ENCODE measurements at places on chromosomes 1 and 21.

DNA sequence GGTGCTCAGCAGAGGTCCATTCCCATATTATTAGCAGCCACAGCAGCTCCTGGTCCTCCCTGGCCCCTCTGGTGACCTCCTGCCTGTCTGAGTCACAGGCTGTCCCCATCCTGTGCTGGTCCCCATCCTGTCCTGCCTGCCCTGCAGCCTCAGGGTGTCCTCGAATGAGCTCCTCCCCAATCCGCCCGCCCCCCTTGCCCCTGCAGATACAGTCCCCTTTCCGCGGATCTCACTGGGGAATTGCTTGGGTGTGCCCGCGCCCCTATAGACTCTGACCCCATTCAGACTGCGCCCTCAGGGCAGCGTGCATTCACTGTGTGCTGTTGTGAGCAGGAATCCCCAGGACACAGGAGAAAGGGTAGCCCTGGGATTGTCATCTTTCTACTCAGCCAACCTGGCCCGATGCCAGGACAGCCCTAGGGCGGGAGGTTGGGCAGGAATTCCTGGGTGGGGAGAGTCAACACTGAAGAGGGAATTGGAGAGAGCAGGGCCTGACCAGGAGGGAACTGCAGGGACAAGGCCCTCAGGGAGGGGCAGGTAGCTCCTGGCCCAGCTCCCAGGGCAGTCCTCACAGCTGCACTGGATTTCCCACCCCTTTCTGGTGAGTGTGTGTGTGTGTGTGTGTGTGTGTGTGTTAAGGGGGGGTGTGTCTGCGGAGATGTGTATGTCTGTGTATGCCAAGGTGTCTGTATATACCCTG is 1.1 kb upstream of the GUCA2A start:
- DNase-seq: no peak

DNA sequence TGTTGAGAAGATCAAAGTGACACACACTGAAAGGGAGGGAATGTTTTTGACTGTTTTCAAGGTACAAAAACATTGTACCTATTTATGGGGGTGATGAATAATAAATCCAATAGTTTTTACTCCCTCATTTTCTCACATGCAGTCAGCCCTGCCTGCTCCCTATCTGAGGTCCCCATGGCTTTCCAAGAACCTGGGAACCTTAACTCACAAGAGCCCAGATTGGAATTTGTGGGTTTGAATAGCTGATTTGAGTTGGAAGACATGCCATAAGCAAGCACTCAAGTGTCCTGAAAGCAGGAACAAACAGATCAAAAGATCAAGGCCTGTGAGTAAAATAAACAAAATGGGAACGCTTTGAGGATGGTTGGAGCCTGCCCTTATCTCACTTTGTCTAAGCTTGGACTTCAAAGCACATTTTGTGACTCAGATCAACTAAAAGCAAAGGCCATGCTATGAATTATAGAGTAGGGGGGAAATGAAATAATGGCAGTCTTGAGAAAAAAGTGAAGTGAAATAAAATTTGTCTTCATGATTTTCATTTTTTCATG is 136.6 kb downstream of the LYPLAL1 start:
- DNase-seq: no peak

DNA sequence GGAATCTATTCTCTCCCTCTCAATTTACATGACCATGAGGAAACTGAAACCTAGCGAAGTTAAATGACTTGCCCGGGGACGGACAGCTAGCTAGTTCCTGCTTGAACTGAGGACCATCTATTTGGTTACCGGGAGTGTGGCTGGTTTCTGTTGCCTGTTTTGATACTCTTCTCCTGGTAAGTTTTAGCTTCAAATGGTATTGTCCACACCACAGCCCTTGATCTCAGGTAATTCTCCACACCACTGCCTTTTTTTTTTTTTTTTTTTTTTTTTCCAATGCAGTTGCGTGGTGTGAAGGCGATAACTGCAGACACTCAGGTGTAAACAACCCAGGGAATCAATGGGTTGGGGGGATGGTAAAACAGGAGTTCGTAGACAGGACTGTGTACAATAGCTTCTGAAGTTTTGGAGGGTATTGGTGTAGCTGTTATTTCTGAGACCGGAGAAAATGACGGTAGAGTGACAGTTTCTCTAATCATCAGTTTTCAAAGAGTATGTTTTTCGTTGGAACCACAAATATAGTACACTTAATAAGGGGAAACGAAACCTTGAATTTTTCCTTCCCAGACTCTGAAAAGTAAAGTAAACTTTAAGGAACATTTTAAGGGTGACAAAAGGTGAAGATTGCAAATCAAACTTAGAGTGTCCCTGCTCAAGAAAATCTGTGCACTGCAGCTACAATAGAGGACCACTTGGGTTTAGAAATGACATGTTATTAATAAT is 125.3 kb upstream of the CACYBP start:
- no peak for DNase-seq

DNA sequence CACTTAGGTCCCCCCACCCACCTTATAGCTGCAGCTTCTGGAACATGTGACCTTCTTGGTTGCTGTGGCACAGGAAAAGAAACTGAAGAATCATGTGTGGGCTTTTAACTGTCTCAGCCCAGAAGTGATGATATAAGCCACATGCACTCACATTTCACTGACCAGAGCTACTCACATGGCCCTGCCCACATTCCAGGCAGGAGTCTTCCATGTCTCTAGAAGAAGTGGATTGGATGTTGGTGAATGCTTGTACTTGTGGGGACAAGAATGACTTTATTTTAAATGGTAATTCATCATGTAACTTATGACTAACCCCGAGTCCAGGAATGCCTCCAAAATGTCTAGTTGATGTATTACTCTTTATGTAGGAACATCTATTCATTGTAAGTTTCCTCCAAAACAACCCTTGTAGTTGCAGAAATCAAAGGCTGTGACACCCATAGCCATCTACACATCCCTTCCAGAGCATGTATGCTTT is 15.8 kb upstream of the CAMK1G start:
- no peak for DNase-seq

DNA sequence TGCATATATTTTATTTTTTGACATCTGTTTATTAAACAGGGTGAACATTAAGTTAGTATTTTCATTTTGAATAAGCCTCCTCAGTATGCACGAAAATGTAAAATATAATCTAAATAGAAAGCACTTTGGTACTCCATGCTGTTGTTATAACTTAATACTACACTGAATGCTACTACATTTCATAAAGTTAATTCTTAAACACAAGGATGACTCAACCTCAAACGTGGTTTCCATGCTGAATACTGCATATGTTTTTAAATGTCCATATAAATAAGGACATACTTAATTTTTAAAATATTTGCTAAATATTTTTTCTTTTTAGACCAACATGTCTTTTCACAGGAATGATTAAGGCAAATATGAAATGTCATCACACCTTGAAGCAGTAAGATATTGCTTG is 83.9 kb downstream of the USP24 start:
- no peak for DNase-seq

All from tibial artery (tissue), 4 donors.